ENCODE measurements at places on chromosomes 6 and 20. TPM values are rescaled to one million over a fixed set of nuclear protein-coding genes. Genes with fewer than 3 reads are reported as not detected.

SLA2 gene
- not detected for total RNA-seq

UNC5CL gene
- total RNA-seq = 0.12 TPM

LPA gene
- not detected for total RNA-seq

ETV7 gene
- total RNA-seq = 0.75 TPM

RFX6 gene
- not detected for total RNA-seq

SCRT2 gene
- total RNA-seq = not detected

RNF146 gene
- total RNA-seq = 37.7 TPM

ADGRB3 gene
- total RNA-seq = not detected

C20orf204 gene
- 0.23 TPM for total RNA-seq

HECA gene
- 11.3 TPM for total RNA-seq

OR2H2 gene
- total RNA-seq = not detected

B3GAT2 gene
- not detected for total RNA-seq

F13A1 gene
- total RNA-seq = not detected

SLC35D3 gene
- total RNA-seq = not detected

ITPA gene
- total RNA-seq = 30.8 TPM

ID4 gene
- 43.5 TPM for total RNA-seq

Data from smooth muscle cell of the coronary artery (primary cell).